Hematopoietic multipotent progenitor cell treated with erythropoietin and hydrocortisone succinate and interleukin-3 and kit ligand, for 4 days (in vitro differentiated cells): ENCODE measurements at places on chromosomes 1 and 21.
A peak's percentile ranks its signal among the peaks of the same experiment; 100 is the strongest.

GRCh38 chr1:26097696-26098095 lies 13.9 kb upstream of the PDIK1L start:
- DNase-seq = peak; percentile 32

- peak; percentile 20 for DNase-seq
Measured at GRCh38 chr21:36917471-36918158, 48.9 kb downstream of the HLCS start.

GRCh38 chr1:174367892-174368291 lies 79.9 kb upstream of the GPR52 start:
- DNase-seq = no peak

DNA sequence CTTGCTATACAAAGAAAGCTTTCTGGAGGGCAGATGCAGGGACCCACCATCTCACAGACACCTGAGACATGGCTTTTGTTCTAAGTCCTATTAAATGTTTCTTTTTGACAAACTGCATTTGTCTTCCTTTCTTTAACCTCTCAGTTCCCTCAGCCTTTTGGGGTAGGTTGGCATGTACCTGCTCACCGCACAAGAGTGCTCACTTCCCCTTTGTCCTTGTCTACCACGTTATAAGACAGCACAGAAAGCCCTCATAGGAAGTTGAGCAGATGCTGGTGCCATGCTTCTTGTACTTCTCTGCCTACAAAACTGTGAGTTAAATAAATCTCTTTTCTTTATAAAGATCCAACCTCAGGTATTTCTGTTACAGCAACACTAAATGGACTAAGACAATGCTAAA lies 31.9 kb upstream of the RGS21 start:
- no peak for DNase-seq

- DNase-seq = no peak
Measured at GRCh38 chr1:94228640-94229375, 8.6 kb downstream of the ARHGAP29 start.

DNA sequence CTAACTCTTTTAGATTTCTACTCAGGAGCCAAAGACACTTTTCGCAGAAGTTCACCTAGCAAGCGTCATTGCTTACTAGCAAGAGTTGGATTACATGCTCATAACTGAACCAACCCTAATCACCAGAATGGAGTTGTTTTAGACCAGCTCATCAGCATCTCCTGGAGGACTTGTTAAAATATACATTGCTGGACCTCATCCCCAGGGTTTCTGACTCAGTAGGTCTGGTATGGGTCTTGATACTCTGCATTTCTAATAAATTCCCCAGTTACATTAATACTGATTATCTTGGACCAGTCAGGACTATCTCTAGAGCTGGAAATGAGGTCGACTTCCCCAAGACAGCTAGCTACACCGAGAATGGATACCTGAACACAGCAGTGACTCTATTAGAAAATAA lies 9.7 kb upstream of the PRDX6 start:
- DNase-seq = no peak

DNA sequence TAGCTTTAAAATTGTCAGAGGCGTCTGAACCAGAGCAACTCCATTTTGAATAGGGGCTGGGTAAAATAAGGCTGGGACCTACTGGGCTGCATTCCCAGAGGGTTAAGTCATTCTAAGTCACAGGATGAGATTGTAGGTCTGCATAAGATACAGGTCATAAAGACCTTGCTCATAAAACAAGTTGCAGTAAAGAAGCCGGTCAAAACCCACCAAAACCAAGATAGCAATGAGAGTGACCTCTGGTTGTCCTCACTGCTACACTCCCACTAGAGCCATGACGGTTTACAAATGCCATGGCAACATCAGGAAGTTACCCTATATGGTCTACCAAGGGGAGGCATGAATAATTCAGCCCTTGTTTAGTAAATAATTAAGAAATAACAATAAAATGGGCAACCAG lies 143.6 kb downstream of the GABPA start:
- DNase-seq = no peak

- no peak for DNase-seq
Measured at GRCh38 chr1:70719154-70719553, 308.1 kb downstream of the CTH start.

DNA sequence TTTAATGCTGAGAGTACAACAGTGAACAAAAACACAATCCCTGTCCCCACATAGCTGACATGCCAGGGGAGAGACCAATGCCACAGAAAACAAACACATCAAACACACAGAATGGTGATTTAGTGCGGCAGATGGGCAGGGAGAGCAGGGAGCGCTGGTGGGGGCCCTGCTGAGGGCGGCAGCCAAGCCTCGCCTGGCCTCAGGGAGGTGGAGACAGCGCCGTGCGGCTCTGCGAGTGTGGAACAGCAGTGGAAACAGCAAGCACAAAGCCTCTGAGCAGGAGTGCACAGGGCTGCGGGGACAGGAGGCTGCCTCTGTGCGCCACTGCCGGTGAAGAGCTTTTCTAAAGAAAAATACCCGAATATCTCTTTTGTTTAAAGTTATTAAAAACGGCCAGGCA lies 17.0 kb downstream of the MCM3AP start:
- DNase-seq = no peak

- DNase-seq = no peak
Measured at GRCh38 chr1:183058851-183059502, 35.8 kb downstream of the LAMC1 start.

DNA sequence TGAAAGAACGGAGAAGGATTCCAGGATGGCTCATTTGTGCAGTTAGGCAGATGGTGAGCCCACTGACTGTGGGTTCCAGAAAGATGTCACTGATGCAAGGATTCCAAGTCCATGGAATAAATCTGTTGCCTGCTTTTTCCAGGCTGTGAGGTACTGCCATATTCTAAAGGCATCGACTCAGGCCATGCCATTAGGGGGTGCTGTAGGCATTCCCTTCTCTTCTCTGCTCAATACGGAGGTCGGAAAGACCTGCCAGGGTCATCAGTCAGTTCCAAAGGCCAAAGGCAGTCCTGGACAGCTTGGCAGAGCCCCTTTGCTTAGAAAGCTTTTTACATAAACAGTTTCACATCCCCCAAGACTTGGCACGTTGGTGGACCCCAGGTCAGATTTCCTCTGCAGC lies 31.7 kb upstream of the TMEM125 start:
- DNase-seq = peak; percentile 86

DNA sequence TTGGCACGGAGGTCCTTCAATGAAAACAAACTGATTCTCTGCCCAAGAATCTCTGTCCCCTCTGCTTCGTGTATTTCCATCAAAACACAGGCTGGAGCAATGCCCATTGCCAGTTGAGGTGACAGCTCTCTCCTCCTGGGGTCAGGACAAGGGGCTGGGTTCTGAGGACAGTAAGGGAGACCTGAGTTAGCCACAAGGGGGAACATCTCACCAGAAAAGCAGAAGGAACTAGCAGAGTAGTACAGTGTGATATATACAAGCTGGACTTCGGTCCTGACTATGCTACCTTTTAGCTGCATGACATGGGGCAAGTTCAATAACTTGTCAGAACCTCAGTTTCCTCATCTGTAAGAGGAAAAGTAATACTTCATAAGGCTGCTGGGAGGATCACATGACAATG lies 50.3 kb downstream of the SYT2 start:
- peak; percentile 31 for DNase-seq

DNA sequence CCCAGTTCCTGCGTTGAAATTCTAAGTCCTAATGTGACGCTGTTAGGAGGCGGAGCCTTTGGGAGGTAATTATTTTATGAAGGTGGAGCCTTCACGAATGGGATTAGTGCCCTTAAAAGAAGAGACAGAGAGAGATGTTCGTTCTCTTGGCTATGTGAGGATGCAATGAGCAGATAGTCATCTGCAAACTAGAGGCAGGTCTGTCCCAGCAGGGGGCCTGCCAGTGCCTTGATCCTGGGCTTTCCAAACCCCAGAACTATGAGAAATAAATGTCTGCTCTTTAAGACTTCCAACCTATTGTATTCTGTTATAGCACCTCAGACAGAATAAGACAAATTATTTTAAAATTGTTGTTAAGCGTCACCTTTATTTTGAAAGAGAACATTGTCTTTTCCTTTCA lies 123.1 kb upstream of the KCNJ6 start:
- no peak for DNase-seq

GRCh38 chr21:16154951-16155635 lies 425.3 kb downstream of the USP25 start:
- DNase-seq = no peak
